ENCODE measurements at places on chromosomes 5 and 9.

DNA sequence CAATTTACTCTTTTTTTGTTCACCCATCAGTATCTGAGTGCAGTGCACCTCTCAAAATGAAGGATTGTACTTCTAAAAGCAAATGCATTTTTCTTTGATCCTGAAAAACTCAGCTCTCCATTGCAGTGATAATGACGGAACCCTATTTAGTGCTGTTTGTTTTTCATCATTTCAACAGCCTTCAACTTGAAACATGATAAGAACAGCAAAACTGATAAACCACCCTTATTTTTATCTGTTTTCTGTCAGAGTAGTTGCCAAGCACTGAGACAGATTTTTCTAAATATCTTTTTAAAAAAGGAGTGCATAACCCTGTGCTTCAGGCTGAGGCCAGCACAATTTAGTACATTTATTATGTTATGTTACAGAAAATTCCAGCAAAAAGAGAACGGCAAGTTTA, 549.8 kb upstream of the DMAC1 start:
- DNase-seq: no peak
- H3K4me1 ChIP-seq: peaks cover 20% of the 10 kb centered on the region
- no peaks in the 10 kb centered on the region for H3K27me3 ChIP-seq
- no peak overlapping the region for H3K27ac ChIP-seq

DNA sequence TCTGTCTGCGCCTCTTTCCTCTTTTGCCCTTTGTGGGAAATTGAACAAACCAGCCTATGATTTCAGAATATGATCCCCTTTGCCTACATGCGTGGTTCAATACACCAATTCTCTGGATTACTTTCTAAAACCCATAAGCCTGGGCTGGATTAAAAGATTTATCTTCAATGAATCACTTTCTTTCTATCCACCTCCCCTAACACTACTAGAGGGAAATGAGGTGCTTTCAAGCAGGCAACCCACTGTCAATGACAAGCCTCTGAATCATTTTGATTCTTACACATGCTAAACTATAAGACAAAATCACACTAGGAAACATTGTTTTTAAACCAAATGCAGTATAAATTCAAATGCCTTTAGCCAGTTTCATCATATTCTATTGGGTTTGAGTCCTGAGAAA, 257.5 kb downstream of the AGTPBP1 start:
- H3K4me3 ChIP-seq: no peak overlapping the region
- H3K4me1 ChIP-seq: no peaks in the 10 kb centered on the region
- H3K27me3 ChIP-seq: no peaks in the 10 kb centered on the region
- no peak for DNase-seq
- no peak overlapping the region for H3K27ac ChIP-seq

GRCh38 chr5:36902353-36902752, 25.8 kb downstream of the NIPBL start:
- DNase-seq: no peak
- H3K36me3 ChIP-seq: no peaks in the 10 kb centered on the region
- H3K4me3 ChIP-seq: no peak overlapping the region
- H3K27ac ChIP-seq: no peak overlapping the region
- peaks cover 30% of the 10 kb centered on the region for H3K4me1 ChIP-seq

GRCh38 chr9:135075234-135076142, 12.0 kb upstream of the OLFM1 start:
- H3K27ac ChIP-seq: no peak overlapping the region
- no peaks in the 10 kb centered on the region for H3K27me3 ChIP-seq
- H3K36me3 ChIP-seq: no peaks in the 10 kb centered on the region
- H3K4me1 ChIP-seq: peaks cover 19% of the 10 kb centered on the region
- peak overlapping the region; percentile 74 for H3K4me3 ChIP-seq
- DNase-seq: no peak

- H3K27me3 ChIP-seq: no peaks in the 10 kb centered on the region
- no peak for DNase-seq
- no peaks in the 10 kb centered on the region for H3K4me1 ChIP-seq
- H3K27ac ChIP-seq: no peak overlapping the region
- H3K4me3 ChIP-seq: no peak overlapping the region
These were observed 33.7 kb upstream of the ZFYVE16 start for GRCh38 chr5:80374188-80374587.

DNA sequence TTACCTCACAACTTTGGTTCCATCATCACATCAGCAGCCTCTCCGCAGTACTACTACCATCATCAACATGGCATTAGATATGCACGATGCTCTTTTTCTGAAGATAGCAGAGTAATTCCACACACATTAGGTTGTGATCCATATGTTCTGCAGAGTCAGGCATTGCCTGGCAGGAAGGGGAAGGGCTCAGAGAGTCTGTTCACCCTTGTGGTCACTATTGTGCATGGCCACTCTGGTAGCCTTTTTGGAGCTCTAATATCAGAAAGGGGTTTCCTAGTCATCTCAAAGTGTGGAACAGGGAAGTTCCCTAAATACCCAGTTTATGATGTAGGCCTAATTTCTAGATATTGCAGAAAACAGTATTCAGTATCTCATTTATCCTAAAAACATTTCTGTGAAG, 373.6 kb downstream of the BNC2 start:
- no peaks in the 10 kb centered on the region for H3K27me3 ChIP-seq
- H3K36me3 ChIP-seq: no peaks in the 10 kb centered on the region

DNA sequence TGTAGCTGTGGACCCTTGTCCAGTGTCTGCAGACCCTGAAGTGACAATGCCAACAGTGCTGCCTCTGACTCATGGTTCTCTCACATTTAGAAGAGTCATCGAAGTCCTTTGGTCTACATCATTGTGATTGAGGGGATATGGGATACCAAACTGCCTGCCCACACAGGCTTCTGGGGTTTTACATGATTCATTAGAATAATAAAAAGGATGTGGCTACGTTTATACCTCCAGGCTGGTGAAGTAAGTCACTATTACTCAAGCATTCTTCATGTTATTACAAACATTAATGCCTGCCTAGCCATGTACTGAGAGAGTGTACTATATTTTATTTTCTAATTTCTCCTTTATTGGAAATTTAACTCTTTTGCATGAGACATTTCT, 365.7 kb downstream of the SPATA31D1 start:
- H3K4me3 ChIP-seq: no peak overlapping the region
- H3K27me3 ChIP-seq: no peaks in the 10 kb centered on the region
- no peak for DNase-seq
- H3K27ac ChIP-seq: no peak overlapping the region
- H3K36me3 ChIP-seq: no peaks in the 10 kb centered on the region

GRCh38 chr5:22835686-22836085, 17.5 kb downstream of the CDH12 start:
- H3K4me1 ChIP-seq: no peaks in the 10 kb centered on the region
- H3K27ac ChIP-seq: no peak overlapping the region
- no peaks in the 10 kb centered on the region for H3K27me3 ChIP-seq
- no peak overlapping the region for H3K4me3 ChIP-seq
- no peaks in the 10 kb centered on the region for H3K36me3 ChIP-seq

DNA sequence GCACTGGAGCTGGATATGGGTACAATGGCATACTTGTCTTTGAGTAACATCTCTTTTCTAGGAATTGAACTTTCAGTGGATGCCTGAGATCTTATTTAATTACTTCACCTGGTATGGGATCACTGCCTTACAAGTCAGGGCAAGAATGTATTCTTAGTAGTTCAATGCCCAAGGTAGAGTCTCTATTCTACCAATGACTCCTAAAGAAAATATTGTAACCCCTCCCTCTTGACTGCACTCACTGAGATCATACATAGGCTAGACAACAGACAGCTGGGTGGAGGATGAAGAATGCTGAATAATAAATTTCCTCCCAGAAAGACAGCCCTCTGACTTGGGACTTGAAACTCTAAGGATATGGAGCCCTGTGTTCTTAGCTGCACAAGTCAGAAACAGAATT, 1216.3 kb upstream of the ACO1 start:
- H3K27ac ChIP-seq: no peak overlapping the region
- no peaks in the 10 kb centered on the region for H3K36me3 ChIP-seq
- DNase-seq: no peak
- no peaks in the 10 kb centered on the region for H3K27me3 ChIP-seq
- H3K4me1 ChIP-seq: no peaks in the 10 kb centered on the region

GRCh38 chr9:37104183-37104889, 16.0 kb upstream of the ZCCHC7 start:
- no peaks in the 10 kb centered on the region for H3K27me3 ChIP-seq
- H3K27ac ChIP-seq: no peak overlapping the region
- no peaks in the 10 kb centered on the region for H3K4me1 ChIP-seq
- no peak overlapping the region for H3K4me3 ChIP-seq

DNA sequence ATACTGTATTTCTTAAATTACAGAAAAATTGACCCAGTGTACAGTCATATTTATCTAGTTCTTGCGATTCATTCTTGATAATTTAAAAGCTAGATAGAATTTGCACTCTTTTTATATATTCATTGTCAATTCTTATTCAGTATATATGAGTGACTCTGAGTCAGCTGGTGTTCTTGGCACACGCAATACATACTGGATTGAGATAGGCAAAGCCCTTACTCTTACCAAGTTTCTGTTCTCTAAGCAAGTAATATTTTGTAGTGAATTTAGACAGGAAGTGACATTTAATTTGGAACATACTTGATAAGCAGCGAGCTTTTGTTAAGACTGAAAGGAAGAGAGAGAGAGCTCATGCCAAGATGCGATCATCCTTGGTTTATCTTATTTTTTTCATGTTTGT, 57.7 kb downstream of the GPBP1 start:
- H3K27me3 ChIP-seq: no peaks in the 10 kb centered on the region
- H3K27ac ChIP-seq: no peak overlapping the region
- no peak for DNase-seq
- no peaks in the 10 kb centered on the region for H3K4me1 ChIP-seq
- H3K4me3 ChIP-seq: no peak overlapping the region

DNA sequence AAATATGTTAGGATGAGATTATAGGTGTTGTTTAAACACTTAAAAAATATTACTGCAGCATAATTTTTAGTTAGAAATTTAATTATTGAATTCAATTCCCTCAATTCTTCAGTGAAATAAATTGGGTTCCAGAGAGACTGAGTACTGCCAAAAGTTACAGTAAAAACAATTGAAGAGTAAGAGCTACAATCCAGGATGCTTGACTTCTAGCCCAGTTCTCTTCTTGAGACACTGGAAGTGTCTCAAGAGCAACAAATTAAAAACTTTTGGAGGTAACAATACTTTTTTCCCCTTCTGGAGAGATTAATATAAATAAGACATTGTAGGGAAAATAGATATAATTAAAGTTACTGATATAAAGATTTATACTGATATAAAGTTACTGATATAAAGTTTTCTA, 8.3 kb downstream of the ITGA1 start:
- H3K4me3 ChIP-seq: no peak overlapping the region
- no peaks in the 10 kb centered on the region for H3K36me3 ChIP-seq
- H3K4me1 ChIP-seq: peaks cover 47% of the 10 kb centered on the region
- no peak for DNase-seq
- H3K27ac ChIP-seq: peak overlapping the region; percentile 52
- H3K27me3 ChIP-seq: no peaks in the 10 kb centered on the region

DNA sequence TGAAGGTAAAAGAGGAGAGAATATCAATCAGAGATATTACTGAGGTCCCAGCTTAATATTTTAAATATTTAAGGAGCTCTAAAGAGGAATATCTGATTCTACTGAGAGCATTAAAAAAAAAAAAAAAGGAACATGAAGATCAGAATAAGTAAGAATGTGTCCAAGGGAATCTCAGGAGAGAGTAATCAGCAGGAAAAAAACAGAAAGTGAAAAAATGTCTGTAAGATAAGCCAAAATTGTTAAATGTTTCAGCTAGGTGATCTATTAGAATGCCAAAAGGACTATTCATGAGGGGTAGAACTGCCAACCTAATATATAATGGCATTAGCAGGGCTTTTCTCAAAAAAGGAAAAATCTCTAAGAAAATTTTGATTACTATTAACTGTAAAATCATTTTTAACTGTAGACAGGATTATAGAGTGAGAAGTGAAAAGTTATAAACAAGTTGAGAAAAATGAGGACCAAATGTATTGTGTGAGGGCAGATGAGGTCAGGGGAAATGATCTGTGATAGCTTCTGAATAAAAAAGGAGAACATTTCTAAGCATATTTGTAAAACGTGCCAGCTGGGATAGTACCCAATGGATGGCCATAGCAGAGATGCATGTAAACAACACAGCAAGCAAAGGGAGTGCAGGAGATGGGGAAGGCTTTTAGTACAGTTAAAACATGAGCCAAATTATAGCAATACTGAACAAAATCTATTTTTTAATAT, 9.4 kb upstream of the RHOBTB3 start:
- no peak overlapping the region for H3K27ac ChIP-seq
- no peaks in the 10 kb centered on the region for H3K36me3 ChIP-seq
- H3K4me3 ChIP-seq: no peak overlapping the region

GRCh38 chr5:115855959-115856358, 14.2 kb downstream of the AP3S1 start:
- H3K36me3 ChIP-seq: no peaks in the 10 kb centered on the region
- no peak overlapping the region for H3K4me3 ChIP-seq

DNA sequence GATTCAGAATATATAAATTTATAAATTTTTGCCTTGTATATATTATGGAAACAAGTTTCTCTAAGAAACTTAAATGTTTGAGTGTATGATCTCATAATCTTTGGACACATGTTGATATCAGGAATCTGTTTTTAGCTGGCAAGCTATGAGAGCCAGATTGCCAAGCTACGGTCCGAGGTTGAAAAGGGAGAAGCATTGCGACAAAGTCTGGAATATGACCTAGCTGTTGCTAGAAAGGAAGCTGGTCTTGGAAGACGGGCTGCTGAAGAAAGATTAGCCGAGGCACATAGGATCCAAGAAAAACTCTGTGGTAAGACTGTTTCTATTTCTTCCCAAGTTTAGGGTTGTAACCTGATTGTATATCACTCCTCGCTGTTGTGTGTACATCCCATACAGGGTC, 25.9 kb downstream of the CCDC171 start:
- DNase-seq: no peak
- H3K27ac ChIP-seq: no peak overlapping the region

DNA sequence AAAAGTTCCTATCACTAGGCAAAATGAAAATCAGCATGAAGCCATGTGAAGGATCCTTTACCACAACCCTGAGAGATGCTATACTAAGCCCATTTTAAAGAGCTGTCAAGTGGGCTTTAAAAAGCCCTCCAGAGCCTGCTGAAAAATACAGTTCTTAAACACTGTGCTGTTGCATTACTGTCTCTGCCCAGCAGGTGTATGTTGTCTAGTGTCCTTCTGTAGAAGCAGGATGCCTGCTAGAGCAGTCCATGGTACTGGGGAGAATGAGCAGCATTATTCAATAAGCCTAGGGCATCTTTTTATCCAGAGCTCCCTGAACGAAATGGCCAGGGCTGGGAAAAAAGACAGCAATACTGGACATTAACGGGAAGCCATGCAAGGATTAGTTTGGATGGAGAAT, 126.2 kb upstream of the PLCXD3 start:
- no peak overlapping the region for H3K27ac ChIP-seq
- no peak for DNase-seq
- H3K4me1 ChIP-seq: no peaks in the 10 kb centered on the region
- no peaks in the 10 kb centered on the region for H3K27me3 ChIP-seq
- H3K4me3 ChIP-seq: no peak overlapping the region

Measured in thoracic aorta (tissue), 2 donors.